Right kidney (tissue), 9 donors: ENCODE measurements at places on chromosomes 7 and 10.

- no peak for DNase-seq
Measured at GRCh38 chr7:50562136-50562535, 3.1 kb downstream of the DDC start.

DNA sequence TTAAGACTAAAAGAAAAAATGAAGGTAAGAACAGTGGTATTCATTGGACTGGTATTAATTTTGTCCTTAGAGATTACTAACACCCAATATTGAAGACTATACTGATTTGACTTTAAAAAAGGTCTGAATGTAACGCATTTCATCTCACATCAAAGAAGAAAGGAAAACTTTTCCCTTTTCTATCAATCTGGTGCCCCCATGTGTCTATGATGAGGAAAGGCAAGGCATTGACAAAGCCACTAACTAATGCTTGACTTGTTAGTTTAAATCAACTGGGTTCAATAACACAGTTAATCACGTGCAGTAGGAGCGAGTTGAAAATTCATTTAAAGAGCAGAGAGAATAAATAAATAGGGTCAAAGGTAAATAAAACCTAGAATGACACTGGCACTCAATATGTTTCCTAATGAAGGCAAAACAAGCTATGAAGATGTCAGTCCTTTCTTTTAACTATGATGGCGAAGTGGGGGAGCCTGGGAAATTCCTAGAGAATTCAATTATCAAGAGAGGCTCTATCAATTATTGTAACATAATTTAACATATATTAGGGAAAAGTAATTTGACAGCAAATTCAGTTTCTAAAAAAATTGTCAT, 180.9 kb downstream of the ANK3 start:
- no peak for DNase-seq

GRCh38 chr7:25093268-25093826, 31.7 kb downstream of the CYCS start:
- DNase-seq, result peak; percentile 33

DNA sequence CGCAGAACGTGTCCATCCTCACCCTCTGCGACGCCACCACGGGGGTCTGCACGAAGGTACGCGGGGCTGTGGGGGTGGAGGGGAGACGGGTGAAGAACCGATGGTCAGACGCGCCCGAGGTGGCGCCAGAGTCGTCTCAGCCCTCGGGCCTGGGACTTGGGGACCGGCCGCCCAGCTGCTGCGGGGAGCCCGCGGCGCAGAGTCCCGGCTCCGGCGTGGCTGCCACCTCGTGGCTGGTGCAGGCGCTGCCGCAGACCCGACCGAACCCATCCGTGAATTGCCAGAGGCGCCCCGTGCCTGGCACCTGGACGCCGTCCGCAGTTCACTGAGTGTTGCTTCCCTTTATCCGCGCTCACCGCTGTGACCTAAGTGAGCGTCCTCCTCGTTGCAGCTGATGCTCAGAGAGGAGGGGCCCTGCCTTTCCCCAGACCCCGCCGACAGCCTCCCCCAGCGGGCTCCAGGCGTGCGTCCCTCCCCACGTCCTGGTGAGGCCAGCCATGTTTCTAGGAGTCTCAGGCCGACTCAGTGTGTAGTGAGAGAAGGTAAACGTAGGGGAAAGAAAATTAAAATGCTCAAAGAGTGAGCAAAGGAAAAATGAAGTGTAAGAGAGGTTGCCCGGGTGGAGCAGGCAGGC, 208.7 kb downstream of the PAXIP1 start:
- DNase-seq, result peak; percentile 22

GRCh38 chr10:27646604-27647175, 98.9 kb downstream of the MKX start:
- DNase-seq, result no peak

DNA sequence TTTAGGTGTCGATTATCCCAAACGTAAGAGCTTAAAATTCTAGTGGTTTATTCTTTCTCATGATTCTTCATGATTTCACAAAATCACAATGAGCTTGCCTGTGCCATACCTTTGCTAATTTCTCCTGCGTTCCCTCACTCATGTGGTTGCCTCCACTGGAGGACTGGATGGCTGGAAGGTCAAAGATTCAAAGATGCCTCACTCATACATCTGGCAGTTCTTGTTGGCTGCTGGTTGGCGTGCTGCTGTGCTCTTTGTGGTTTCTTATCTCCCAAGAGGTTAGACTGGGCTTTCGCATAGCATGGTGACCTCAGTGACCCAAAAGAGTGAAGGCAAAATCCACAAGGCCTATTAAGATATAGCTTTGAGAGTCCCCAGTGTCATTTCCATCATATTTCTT, 877.6 kb upstream of the AUTS2 start:
- DNase-seq, result no peak

- no peak for DNase-seq
Measured at GRCh38 chr10:34299105-34299611, 515.9 kb downstream of the PARD3 start.

GRCh38 chr10:121654021-121654545, 55.8 kb upstream of the FGFR2 start:
- DNase-seq, result no peak

GRCh38 chr7:45130910-45131309, 19.4 kb upstream of the TBRG4 start:
- DNase-seq, result no peak

DNA sequence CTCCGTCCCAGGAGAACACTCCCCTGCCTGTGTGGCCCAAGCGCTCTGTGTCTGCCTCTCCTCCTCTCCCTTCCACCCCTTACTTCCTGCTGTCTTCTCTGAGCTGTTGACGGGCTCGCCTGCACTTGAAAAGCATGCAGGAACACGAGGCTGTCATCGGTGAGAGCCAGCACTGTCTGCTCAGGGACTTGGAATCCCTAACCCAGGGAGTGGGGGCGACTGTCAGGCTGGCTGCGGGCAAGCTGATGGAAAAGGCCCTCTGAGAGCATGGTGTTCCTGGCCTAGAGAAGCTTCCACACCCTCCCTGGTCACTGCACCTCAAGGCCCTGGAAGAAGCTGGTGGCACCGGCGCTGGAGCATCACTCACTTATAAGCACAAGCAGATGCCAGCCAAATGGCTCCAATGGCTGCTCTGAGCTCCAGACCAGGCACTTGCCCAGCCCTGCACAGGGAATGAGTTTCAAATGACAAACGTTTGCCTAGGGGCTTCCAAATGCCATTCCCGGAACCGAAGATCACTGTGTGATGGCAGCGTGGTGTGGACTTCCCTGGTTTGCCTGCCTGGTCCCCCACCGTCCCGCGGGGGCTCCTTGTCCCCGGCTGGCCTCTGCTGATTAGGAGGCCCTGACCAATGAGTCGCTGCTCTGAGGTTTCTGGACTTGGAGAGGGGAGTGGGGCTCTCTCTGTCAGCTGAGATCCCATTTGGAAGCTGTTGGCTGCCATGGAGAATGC, 56.7 kb upstream of the EBF3 start:
- DNase-seq, result no peak

DNA sequence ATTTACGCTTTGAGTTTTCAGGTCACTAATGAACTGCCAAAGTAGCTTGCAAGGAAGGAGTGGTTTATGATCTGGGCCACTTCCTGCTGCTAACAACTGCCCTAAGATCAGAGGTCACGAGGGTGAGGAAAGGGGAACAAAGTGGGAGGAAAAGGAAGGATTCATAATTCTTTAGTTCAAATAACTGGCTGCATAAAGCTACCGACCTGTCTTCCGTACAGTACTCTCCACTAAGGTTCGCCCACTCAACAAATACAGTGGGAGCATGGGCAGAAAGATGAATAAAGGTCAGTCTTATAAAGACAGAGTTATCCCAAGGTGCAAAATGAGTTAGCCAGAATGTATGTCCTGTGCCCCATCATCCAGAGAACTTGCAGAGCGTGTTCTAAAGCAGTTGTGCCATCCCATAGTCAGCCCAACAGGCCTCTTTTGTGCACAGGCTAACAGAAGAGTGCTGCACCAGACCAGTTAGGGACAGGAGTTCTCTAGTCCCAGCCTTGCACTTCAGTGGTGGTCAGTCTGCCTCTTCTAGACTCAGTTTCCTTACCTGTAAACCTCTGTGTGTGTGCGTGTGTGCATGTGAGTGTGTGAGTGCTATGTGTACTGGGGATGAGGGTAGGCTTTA, 65.9 kb downstream of the CREB3L2 start:
- DNase-seq, result no peak

DNA sequence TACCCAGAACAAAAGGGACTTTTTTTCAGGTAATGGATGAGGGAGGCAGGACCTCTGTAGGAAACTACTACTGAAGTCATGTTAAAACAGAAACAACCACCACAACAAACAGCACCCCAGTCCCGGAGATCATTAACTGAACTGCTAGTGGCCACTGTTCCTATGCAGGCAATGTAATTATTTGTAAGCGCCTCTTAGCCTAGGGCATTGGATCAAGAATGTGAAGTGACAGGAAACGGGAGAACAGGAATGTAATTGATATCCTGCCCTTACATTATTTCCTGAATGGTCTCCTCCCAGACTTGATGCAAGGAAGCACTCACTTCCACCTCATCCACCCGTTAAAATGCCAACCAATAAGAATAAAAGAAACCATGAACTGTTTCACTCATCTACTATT, 16.7 kb upstream of the GAD2 start:
- no peak for DNase-seq

DNA sequence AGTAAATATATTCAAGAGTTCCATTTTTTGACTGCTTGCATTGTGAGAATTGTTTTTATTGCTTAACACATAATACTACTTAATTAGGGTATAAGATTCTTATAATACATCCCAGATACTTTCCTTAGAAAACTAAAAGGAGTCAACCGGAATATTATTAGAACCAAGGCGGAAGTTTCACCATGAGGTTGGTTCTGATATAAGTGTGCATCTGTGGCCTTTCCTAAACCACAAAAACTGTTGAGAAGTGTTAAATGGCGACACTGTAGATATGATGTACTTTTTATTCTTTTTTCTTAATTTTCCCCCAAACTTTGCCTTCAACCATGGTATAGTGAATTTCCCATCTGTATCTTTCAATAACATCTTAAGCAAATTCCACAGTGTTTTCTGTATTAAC, 32.3 kb upstream of the INHBA start:
- DNase-seq, result no peak

GRCh38 chr10:47225219-47225927, 74.6 kb upstream of the GDF10 start:
- DNase-seq, result no peak

DNA sequence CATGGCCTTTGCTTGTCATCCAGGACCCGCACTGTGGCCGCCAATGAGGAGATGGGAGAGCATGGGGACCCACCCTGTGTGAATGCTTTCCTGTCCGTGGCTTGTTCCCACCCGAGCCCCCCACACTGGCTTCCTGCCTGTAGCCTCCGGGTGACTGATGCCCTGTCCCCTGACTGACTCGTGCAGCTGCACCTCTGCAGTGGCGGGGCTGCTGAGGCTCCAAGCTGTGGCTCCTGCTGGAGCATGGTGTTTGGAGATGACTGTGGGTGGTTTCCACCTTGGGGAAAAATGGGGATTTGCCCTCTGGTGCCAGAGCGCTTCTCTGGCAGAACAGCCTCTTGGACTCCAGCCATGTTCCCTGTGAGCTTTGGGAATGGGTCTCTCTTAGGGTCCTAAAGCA, 2.1 kb downstream of the CAMK1D start:
- DNase-seq, result no peak

- no peak for DNase-seq
Measured at GRCh38 chr10:119365773-119366599, 158.6 kb downstream of the GRK5 start.

DNA sequence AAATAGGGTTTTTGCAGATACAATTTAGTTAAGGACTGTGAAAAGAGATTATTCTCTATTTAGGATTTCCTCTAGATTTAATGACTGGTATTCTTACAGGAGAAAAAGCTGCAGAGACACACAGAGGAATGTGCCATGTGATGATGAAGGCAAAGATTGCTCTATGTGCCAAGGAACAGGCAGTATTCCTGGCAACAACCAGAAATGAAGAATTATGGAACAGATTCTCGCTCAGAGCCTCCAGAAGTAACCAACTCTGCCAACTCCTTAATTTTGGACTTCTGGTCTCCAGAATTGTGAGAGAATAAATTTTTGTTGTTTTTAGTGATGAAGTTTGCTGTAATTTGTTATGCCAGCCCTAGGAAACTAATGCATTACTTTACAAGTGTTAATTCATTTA, 307.6 kb upstream of the SEMA3A start:
- DNase-seq, result no peak

GRCh38 chr7:131581241-131582051, 25.0 kb upstream of the PODXL start:
- peak; percentile 26 for DNase-seq

- DNase-seq, result no peak
Measured at GRCh38 chr10:72026278-72027111, 61.9 kb downstream of the SPOCK2 start.

DNA sequence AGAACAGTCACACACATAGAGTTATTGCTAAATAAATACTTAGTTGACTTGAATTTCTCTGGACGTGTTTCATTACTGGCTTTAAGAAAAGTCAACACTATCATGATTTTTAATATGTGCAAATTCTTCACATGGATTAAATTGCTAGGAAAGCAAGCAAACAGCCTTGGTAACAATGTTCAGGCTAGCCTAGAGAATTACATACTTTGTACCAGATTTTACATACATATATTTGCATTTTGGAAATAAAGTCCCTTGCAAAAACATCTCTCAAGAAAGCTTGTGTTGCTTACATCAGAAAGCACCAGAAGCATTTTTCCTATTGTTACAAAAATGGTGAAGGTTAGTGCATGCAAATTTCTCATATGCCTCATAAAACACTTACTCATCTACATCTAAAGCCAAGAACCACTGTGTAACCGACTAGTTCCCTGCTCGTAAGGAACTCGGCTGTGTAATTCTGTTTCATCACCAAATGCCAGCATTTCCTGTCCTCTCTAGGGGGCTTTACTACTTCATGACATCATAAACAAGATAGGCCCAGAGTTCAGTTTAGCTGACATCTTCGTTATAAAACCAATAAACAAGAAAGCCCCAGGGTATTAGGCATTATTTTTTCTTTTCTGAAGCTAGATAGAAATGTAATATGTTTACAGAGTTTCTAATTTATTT, 87.8 kb downstream of the CFAP58 start:
- DNase-seq, result no peak

GRCh38 chr7:66840316-66840715, 80.7 kb upstream of the TMEM248 start:
- no peak for DNase-seq

DNA sequence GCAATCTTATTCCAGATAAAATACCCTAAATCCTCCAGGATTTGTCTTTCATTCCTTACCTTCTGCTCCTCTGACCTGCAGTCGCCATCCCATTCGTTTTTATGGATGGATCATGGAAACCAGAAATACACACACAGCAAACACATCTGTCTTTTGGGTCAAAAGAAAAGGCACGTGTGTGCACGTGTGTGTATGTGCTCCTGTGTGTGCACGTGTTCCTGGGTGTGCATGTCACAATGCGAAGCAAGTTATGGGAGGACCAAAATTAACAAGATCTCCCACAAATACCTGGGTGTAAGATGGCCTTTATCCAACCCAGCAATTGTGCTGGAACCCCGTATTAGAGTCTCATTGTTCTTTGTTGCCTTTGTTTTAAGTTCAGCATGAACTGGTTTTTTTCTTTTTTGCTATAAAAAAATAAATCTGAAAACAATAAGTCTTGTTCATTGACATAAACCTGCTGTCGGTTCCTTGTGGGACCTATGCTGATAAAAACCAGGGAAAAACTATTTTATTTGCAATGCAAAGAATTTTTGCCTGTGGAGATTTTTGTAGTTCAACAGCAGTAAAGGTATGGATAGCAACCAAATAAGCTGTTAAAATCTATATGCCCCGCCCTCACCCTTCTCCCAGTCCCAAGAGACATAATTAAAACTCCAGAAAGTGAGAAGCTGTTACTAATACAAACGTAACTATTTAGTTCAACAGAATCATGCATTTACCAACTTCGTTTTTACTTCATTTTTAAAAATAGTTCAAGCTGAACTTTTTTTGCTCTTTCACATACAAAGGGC, 229.6 kb downstream of the CREB5 start:
- no peak for DNase-seq

GRCh38 chr10:78755063-78755701, 313.6 kb upstream of the ZMIZ1 start:
- no peak for DNase-seq
